ENCODE measurements at places on chromosomes 3 and 15. TPM values are rescaled to one million over a fixed set of nuclear protein-coding genes. Genes with fewer than 3 reads are reported as not detected.

- no peak for DNase-seq
Observed at GRCh38 chr15:89128320-89129122, 40.3 kb downstream of the ABHD2 start.

- no peak for DNase-seq
Observed at GRCh38 chr3:37510755-37511154, 336.4 kb upstream of the LRRFIP2 start.

GRCh38 chr15:78212546-78213424, 21.6 kb downstream of the ACSBG1 start:
- DNase-seq: no peak

DNA sequence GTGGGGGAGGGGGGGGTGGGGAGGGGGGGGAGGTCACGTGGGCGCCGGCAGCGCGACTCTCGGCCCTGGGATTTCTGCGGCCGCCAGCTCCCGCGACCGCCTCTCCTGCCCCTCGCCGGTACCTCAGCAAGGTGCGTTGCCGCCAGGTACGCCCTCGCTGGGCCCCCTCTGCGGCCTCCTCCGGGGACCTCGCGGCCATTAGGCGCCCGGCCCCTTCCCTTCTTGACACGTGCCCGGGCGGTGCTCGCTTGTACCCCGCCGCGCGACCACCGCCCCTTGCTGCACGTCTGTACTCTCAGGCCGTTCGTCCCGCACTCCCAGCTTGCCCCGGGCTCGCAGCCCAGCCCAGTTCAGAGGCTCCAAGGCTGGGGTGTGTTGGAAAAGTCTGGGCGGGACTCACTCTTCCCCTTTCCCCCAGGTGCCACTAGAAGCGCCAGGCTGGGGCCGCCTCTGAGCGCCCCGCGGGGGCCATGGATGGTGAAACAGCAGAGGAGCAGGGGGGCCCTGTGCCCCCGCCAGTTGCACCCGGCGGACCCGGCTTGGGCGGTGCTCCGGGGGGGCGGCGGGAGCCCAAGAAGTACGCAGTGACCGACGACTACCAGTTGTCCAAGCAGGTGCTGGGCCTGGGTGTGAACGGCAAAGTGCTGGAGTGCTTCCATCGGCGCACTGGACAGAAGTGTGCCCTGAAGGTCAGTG, at the start of gene MAPKAPK3:
Gene MAPKAPK3 (plus strand): TSS at position 56 of the 696 bp plus-strand sequence. CDS start 415 bp downstream, at position 471.
- no peak for DNase-seq

DNA sequence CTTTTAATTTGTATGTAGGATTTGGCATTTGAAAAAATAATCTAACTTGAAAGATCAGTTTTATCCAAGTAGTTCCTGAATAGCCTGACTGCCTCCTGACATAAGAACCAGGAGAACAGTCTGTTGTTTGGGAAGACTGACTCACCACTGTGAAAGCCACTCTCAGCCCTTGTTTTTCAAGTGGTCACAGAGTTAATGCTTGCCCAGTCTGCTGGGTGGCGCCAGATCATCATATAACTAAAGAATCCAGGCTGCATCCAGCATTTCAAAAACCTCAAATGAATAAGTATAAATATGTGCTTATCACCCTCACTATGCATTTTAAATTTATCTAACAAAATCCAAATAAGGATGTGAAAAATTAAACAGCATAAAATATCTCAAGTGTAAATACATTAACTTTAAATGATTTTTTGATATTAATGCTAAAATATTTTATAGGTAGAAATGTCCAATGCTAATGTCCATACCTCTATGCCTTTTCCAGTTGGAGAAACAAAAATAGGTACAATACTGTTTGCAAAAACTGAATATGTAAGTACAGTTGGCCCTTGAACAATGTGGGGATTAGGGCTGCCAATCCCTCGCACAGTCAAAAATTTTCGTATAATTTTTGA, 26.9 kb upstream of the ZBBX start:
- no peak for DNase-seq

DNA sequence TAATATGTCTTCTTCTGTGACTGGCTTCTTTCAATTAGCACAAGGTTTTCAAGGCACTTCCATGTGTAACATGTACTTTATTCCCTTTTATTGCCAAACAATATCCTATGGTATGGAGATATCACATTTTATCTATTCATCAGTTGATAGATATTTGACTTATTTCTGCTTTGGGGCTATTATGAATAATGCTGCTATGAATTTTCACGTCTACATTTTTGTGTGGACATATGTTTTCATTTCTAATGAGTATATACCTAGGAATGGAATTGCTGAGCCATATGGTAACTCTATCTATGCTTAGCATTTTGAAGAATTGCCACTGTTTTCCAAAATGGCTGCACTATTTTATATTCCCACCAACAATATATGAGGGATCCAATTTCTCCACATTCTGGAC, 3.6 kb upstream of the AGTR1 start:
- DNase-seq: no peak

DNA sequence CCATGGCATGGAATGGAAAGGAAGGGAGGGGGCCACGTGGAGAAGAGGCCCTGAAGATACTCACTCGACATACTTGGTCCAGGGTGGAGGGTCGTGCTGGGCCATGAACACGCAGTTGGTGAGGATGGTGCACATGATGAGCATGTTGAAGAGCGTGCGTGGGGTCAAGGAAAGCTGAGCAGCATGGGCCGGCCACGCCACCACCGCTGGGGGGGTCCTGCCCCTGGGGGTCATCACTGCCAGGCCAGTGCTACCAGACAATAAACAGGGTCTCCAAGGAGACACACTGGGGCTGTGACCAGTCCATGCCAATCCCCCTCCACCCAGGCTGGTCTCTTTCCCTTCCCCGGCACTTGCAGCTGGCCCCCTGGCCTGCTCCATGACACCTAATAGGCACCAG, 27.2 kb downstream of the SCN5A start:
- no peak for DNase-seq

DNA sequence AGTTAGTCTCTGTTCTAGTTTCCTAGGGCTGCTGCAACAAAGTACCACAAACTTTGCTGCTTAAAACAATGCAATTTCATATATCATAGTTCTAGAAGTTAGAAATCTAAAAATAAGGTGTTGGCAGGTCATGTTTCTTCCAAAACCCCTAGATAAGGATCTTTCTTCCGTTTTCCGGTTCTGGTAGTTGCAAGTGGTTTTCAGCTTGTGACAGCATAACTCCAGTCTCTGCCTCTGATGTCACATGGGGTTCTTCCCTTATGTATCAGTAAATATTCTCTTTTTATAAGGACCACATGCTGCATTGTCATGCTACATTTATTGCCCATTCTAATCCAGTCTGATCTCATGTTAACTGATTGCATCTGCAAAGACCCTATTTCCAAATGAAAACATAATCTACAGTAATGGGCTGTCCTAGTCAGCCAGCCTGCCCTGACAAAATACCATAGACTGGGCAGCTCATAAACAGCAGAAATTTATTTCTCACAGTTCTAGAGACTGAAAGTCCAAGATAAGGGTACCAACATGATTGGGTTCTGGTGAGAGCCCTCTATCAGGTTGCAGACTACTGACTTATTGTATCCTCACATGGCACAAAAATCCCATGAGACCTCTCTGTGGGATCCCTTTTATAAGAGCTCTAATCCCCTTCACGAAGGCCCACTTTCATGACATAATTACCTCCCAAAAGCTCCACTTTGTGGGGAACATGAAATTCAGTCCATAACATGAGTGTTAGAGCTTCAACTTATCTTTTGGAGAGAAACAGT, 642.0 kb upstream of the NAALADL2 start:
- no peak for DNase-seq

DNA sequence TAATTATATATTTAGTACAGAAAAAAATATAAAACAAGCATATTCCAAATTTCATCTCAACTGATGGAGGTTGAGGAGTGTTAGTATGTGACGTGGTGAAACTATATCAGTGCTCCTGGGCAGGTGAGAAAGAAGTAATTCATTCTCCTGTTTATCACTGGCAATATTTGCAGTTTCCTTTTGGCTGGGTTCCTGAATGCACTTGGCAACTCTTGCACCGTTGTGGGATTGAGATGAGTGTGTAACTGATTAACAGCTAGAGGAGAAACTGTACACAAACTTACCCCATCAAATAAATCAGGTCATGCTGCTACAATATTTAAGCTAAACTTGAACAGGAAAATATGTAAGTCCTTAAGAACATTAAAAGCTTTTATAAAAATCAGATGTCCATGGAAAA, 2.1 kb upstream of the ATP13A4 start:
- no peak for DNase-seq

The RSRC1 gene
- total RNA-seq: 41.7 TPM

The RASL12 gene
- not detected for total RNA-seq

The ARPIN gene
- not detected for total RNA-seq

The MAP1A gene
- 2.0 TPM for total RNA-seq

Data from activated CD4-positive, alpha-beta T cell treated with anti-CD3 and anti-CD28 coated beads, Interleukin-2, amount 10 ng/mL, durations not matched to agents 24 days and 14 days (primary cell).